ENCODE measurements at places on chromosomes 1 and 21. TPM values are rescaled to one million over a fixed set of nuclear protein-coding genes. Genes with fewer than 3 reads are reported as not detected.
A peak's percentile ranks its signal among the peaks of the same experiment; 100 is the strongest.

- no peak for DNase-seq
- no peak overlapping the region for H3K4me3 ChIP-seq
- peak overlapping the region; percentile 0 for H3K27ac ChIP-seq
- H3K36me3 ChIP-seq: no peaks in the 10 kb centered on the region
Observed at GRCh38 chr1:178311164-178311563, 185.6 kb downstream of the CLEC20A start.

DNA sequence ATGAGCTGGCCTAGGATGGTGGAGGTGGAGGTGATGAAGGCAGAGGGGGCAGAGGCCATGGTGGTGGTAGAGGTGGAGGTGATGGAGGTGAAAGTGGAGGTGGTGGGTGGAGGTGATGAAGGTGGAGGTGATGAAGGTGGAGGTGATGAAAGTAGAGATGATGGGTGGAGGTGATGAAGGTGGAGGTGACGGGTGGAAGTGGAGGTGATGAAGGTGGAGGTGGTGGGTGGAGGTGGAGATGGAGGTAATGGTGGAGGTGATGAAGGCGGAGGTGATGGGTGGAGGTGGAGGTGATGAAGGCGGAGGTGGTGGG is 19.7 kb upstream of the NPHP4 start:
- H3K4me1 ChIP-seq: no peaks in the 10 kb centered on the region
- no peak for DNase-seq
- peaks cover 16% of the 10 kb centered on the region for H3K27me3 ChIP-seq
- H3K27ac ChIP-seq: no peak overlapping the region
- no peaks in the 10 kb centered on the region for H3K36me3 ChIP-seq

DNA sequence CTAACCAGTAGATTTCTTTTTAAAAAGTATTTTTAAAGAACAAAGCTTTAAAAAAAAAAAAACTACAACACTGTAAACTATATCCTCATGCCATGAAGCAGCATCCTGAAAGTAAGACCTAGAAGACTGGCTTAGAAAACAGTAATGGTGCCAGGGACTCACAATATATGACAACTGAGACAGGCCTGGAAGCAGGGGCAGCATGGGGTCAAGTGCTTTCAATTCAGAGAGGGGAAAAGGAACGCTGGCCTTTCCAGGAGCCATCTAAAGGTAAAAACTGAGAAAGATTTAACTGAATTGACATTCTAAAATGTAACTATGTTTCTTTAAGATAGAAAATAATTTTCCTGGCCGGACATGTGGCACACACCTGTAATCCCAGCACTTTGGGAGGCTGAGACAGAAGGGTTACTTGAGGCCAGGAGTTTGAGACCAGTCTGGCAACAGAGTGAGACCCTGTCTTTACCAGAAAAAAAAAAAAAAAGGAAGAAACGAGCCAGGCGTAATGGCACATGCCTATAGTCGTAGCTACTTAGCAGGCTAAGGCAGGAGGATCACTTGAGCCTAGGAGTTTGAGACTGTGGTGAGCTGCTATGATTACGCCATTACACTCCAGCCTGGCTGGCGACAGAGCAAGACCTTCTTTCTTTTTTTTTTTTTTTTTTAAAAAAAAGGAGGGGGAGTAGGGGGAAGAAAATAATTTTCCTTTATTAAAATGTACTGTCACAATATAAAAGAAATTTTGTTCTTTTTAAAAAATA is 54.1 kb downstream of the SLC35D1 start:
- no peaks in the 10 kb centered on the region for H3K27me3 ChIP-seq
- no peak for DNase-seq
- H3K4me3 ChIP-seq: no peak overlapping the region
- no peaks in the 10 kb centered on the region for H3K36me3 ChIP-seq
- H3K4me1 ChIP-seq: no peaks in the 10 kb centered on the region

DNA sequence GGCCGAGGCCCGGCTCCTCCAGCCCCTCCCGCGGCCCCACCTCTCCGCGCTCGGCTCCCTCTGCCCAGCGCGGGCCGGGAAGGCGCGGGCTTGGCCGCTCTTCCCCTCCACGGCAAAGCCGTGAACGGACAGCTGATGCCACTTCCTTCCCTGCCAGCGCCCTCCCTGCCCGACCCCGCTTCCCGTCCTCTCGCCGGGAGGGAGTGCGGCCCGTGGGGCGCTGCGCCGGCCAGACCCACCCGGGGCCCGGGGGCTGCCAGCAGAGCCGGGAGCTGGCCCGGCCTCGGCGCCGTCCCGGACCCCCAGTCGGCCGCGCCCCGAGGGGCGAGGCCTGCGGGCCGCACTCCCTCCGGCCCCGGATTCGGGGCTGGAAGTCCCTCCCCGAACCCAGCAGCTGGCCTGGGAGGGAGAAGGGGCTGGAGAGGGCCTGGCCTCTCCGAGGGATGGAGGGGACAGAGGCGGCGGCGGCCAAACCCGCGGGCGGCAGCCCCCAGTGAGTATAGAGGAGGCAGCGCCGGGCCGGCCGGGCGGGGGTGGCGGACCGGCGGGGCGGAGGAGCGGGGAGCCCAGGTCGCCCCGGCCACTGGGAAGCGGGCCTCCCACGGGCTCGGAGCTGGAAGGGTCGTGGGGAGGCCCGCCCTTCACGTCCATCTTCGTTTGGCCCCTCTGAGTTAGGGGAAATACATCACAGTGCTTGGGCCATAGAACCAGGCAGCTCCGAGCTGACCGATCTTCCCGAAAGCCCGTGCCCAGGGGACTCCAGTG is at the start of gene KIAA1614:
Gene KIAA1614, plus strand, starts transcription at position 97 of the 765 bp plus-strand sequence. Its CDS starts 347 bp downstream, at position 444.
- peaks cover 55% of the 10 kb centered on the region for H3K27me3 ChIP-seq
- peak; percentile 13 for DNase-seq
- H3K4me1 ChIP-seq: peaks cover 17% of the 10 kb centered on the region
- H3K36me3 ChIP-seq: peaks cover 4% of the 10 kb centered on the region
- no peak within 1 kb of the TSS for H3K27ac ChIP-seq
- H3K4me3 ChIP-seq: peak within 1 kb of the TSS; percentile 66

DNA sequence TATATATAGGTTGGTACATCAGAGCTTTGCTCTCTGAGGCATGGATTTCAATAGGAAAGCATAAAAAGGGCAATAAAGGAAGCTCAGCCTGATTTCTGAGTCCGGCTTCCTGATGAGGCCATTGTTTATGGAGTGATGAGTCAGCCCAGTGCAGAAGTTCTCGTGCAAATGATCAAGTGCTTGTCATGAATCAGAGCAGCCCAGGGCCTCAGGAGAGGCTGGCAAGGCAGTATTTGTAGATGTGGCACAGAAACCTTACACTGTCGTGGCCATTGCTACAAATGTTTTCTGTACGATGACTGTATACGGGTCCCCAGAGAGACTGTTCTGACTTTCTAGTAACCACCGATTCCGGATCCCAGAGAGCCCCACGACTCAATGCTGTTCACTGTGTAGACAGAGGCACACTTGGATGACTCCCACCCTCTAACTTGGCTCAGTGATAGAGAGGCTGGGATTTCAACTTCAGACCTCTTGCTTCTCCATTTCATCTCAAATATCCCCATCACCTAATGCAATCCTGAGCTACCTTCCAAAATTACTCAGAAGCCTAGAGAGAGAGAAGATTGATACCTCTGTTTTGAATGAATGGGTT is 26.8 kb downstream of the UMODL1 start:
- H3K4me3 ChIP-seq: no peak overlapping the region
- H3K27me3 ChIP-seq: no peaks in the 10 kb centered on the region
- peak; percentile 59 for DNase-seq

GRCh38 chr21:39079617-39080016 is 103.6 kb downstream of the PSMG1 start:
- H3K27me3 ChIP-seq: peaks cover 26% of the 10 kb centered on the region
- no peak overlapping the region for H3K27ac ChIP-seq
- H3K4me3 ChIP-seq: no peak overlapping the region
- DNase-seq: no peak
- no peaks in the 10 kb centered on the region for H3K4me1 ChIP-seq
- H3K36me3 ChIP-seq: no peaks in the 10 kb centered on the region

- H3K36me3 ChIP-seq: no peaks in the 10 kb centered on the region
- no peak overlapping the region for H3K27ac ChIP-seq
- DNase-seq: no peak
- no peaks in the 10 kb centered on the region for H3K4me1 ChIP-seq
Observed at GRCh38 chr1:189563784-189564183, 913.9 kb downstream of the BRINP3 start.

The CACNA1S gene
- total RNA-seq: not detected

The UBASH3A gene
- total RNA-seq: not detected

The SFN gene
- 103 TPM for total RNA-seq

Data from Calu3 (cell line).